ENCODE measurements at places on chromosomes 7 and 10.

DNA sequence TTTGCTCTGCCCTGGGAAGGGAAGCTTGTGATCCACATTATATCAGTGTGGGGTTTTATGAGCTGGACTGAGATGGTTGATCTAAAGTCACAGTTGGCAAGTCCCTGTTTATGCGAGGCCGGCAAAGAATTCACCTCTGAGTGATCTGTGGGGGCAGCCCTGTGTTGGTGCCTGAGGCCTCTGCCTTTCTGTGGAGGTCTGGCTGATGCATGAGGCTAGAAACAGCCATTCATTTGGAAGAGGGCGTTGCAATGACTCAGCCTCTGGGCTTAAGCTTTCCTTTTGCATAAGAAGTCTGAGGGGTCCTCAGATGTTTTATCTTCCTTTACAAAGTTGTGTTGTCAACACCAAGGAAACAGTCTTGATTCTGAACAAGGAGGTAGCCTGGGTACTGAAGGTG, 126.9 kb downstream of the MGMT start:
- DNase-seq: no peak

DNA sequence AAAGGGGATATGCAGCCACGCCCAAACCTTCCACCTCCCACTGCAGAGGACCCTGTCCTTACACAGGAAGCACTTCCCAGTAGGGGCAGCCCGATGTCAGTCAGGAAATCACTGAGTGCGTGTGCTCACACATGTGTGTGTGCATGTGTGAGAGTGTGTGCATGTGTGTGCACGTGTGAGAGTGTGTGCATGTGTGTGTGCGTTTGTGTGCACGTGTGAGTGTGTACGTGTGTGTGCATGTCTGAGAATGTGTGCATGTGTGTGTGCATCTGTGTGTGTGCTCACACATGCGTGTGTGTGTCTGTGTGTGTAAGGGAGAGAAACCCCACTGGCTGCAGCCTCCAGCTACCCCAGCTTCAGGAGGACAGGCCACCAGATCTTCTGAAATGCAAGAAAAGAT, 229.3 kb downstream of the KCNMA1 start:
- no peak for DNase-seq

DNA sequence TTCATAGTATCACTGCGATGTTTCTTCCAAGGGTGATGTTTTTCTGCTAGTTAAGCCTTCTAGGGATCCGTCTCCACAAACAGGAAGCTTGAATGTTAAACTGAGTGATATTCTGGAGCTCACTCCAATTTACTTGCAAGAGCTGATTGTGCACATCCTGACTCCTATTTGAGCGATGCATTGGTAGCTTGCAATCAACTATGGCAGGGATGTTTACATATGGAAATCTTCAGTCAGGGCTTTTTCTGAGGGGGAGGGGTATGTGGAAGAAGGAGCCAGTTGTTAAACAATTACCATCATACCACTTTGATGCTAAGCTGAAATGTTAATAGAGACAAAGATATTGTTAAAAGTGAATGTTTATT, 43.2 kb upstream of the NXPH1 start:
- DNase-seq: no peak

- DNase-seq: no peak
These were observed 18.6 kb upstream of the GATA3 start for GRCh38 chr10:8035641-8036470.
